ENCODE measurements at places on chromosomes 1 and 21.
A peak's percentile ranks its signal among the peaks of the same experiment; 100 is the strongest.

- no peak for DNase-seq
Measured at GRCh38 chr1:162018418-162018817, 5.3 kb downstream of the OLFML2B start.

GRCh38 chr1:29849038-29849750 lies 612.9 kb downstream of the PTPRU start:
- no peak for DNase-seq

DNA sequence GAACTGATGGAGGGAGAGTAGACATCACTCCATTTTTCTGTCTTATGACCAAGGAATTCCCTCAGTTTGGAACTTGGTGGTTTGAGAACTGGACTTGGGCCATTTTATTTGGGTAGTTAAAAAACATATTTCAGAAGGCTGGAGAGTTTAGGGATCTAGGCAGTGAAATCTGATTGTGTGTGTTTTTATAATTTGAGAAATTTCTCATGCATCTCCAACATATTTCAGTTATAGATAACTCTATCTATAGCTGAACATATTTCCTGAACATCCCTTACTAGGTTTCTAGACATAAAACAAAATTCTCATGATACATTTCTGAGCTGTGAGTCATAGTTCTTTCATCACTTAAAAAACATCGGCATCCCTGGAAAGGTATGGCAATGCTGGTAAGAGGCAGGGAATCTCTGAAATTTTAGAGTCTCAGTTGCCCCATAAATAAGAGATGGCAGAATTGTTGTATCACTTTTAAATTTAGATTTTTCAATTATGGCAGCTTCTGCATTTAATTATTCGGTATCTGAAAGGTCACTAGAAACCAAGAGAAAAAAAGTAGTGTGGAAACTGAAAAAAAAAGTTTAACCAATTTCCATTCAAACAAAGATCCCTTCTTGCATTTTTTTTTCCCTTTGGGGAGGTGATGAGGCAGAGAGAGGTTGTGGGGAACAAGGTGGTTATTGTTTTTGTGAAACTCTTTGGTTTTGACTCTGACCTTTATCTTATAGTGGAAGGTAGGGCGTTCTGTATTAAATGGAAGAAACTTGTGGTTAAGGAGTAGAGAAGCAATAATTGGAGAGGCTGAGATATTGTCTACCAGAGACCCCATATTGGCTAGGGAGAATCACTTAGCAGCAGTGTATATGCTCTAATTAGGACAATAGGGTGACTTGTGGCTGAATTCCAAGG lies 102.9 kb downstream of the FASLG start:
- DNase-seq = no peak

DNA sequence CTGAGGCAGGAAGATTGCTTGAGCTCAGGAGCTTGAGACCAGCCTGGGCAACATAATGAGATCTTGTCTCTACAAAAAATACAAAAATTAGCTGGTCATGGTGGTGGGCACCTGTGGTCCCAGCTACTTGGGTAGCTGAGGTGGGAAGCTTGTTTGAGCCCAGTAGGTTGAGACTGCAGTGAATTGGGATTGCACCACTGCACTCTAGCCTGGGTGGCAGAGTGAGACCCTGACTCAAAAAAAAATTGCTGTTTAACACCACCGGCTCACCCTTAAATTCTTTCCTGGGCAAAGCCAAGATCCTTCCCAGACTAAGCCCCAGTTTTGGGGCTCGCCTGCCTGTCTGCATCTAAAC lies 6.6 kb upstream of the NSUN4 start:
- DNase-seq = no peak

GRCh38 chr1:181119093-181119989 lies 30.8 kb downstream of the IER5 start:
- no peak for DNase-seq

DNA sequence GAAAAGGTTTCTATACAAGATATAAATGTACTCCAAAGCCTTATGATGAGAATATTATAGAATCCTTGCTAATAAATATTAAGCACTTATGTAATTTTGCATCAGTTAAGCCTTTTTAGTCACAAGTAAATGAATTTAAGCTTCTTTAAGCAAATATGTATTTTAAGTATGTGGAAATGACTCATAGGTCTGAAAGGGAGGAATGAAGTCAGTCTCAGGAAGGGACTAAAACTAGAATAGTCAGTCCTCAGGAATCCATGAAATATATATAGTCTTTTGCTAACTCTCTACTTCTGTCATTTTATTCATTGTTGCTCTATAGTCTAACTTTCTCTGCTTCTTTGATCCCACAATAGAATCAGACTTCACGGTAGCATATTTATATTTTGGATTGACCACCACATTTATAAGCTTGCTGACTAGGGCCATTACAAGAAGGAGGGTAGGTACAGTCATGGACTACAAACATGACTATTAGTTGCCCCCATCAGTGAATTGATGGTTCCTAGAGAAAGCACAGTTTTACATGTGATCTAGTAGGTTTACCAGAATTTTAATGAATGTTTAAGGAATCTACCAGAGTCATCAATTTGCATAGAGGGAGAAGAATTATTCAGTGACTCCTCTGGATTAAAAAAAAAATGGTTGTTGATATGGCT lies 20.2 kb upstream of the RABGGTB start:
- no peak for DNase-seq

GRCh38 chr1:50246869-50247268 lies 138.1 kb downstream of the ELAVL4 start:
- no peak for DNase-seq

- no peak for DNase-seq
Measured at GRCh38 chr1:27029517-27029916, 16.9 kb upstream of the TENT5B start.

GRCh38 chr1:19042675-19043578 lies 86.5 kb upstream of the IFFO2 start:
- DNase-seq = no peak

- DNase-seq = no peak
Measured at GRCh38 chr1:223825767-223826748, 19.7 kb downstream of the TP53BP2 start.

DNA sequence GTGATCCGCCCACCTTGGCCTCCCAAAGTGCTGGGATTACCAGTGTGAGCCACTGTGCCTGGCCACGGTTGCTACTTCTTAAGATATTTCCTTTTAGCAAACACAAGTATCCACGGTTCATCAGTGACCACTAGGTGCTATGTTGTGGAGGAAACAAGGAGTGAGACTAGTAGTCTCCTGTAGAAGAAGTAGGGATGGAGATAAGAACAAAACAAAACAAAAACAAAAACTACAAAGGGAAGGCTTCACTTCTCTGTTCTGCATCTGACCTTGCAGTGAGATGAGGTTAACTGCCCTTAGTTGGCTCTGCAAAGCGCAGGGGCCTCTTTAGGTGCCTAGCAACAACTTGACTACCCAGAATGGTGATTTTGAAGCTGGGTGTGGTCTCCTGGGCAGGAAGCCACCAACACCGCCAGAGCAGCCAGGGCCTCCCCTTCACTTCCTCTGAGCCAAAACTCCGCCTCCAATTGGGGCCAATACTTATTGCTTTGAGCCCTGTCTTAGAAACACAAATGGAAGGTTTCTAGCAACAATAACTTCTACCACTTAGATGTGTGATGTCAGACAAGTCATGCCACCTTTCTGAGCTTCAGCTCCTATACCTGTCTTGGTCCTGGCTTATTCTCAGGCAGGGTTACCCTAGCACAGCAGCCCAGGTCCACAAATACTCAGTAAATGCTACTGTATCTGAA lies 12.8 kb upstream of the CDC42 start:
- peak; percentile 89 for DNase-seq

DNA sequence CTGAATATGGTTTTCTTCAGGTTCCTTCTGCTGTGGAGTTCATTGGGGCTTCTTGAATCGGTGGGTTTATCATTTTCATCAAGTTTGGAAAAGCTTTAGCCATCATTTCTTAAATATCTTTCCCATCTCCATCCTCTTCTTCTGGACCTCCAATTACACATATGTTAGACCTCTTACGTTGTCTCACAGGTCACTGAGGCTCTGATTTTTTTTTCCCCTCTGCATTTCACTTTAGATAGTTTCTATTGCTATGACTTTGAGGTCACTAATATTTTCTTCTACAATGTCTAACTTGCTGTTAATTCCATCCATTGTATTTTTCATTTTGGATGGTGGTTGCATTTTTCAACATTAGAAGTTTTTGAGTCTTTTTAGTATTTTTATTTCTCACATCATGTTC lies 47.3 kb upstream of the CASZ1 start:
- DNase-seq = no peak

GRCh38 chr1:156414461-156415064 lies 45.6 kb downstream of the RHBG start:
- DNase-seq = no peak

GRCh38 chr1:175198332-175198731 lies 5.8 kb upstream of the KIAA0040 start:
- no peak for DNase-seq

DNA sequence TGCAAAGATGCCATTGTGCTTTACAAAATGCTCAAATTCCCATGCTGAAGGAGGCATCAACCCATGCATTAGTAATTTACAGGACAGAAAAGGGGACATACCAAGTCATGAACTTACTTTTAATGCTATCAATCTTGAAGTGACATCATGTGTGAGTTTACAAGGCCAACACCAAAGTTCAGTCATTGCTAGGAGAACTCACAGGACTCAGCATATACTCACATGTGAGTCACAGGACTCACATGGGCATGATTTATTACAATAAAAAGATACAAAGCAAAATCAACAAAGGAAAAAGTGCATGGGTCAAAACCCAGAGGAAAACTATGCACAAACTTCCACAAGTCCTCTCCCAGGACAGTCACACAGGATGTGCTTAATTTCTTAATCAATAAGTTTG lies 1656.0 kb downstream of the MRPL39 start:
- DNase-seq = no peak

DNA sequence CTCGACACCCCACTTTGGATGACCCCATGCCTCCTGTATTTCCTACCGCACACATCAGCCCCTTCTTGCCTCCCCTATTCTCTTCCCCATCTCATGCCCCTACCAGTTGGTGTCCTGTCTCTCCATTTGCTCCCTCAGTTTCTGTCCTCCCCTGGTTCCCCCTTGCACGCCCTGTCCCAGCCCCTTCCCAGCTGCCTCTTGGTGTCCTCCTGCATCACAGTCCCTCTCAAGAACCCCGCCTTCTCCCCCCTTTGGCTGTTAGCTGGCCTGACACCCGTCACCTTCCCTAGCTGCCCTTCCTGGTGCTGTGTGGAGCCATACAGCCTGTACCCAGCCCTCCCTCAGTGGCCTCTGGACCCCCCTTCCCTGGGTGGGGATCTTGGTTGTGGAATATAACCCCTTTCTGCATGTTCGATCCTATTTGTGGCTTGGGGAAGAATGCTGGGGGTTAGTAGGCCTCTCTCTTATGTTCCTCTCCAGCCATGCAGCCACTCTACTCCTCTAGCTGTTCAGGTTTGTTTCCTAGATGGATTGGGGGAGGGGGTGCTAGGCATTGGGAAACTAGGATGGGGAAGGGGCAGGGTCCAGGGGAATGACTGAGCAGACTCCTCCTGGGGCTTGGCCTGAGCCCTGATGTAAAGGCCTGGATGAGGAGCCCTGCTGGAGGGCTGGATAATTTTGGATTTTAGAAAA lies 41.4 kb upstream of the NFASC start:
- no peak for DNase-seq

DNA sequence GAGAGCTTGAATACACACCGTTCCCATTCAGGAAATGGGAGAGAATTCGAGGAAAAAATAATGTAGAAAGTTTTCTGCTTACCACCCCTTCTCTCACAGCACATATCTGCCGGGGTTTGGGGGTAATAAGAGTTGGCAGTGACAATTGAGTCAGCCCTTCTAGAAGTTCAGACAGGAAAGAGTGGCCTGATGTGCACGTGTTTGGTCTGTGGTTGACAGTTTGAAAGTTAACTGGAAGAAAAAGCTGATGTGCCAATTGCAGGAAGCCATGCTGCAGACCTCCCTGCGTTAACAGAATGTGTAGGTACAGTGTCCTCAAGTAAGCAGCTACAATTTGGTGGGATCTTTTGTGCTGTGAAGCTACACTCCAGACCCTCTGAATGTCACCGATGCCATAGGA lies 50.9 kb downstream of the DHX9 start:
- no peak for DNase-seq

DNA sequence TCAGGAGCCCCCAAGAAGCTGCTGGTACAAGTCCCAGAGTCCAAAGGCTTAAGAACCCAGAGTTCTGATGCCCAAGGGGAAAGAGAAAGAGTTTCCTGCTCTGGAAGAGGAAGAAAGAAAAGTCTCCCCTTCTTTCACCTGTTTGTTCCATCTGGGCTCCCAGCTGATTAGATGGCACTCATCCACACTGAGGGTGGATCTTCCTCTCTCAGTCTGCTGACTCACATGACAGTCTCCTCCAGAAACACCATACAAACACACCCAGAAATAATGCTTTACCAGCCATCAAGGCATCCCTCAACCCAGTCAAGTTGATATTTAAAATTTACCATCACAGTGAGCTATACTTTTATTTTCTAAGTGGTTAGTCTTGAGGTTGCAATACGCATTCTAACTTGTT lies 257.9 kb downstream of the PAPPA2 start:
- DNase-seq = no peak

DNA sequence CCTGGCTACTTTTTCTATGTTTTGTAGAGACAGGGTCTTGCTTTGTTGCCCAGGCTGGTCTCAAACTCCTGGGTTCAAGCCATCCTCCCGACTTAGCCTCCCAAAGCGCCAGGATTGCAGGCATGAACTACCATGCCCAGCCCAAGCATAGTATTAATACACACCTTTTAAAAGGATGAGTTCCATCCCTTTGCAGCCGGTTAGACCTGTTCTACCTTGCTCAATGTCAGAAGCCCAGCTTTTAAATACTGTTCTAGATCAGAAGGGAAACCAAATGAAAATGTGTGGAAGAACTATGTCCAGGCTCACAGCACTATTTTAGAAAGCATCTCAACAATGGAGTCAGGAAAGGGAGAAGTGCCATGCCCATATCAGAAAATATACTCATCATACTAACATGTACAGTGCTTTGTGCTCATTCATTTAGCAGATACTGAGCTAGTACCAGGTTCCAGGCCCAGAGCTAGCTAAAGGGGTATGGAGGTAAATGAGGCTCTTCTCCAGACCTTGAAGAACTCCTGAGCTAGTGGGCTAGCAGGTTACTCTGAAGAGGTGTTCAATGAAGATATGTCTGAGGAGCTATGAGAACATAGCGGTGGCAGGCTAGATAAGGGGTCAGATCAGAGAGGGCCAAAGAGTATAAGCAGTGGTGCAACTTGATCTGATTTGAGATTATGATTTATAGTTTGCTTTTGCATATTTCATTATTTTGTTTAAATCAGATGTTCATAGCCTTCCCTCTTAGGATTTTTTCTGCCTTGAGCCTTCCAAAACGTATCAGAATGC lies 78.2 kb downstream of the RNF220 start:
- no peak for DNase-seq

DNA sequence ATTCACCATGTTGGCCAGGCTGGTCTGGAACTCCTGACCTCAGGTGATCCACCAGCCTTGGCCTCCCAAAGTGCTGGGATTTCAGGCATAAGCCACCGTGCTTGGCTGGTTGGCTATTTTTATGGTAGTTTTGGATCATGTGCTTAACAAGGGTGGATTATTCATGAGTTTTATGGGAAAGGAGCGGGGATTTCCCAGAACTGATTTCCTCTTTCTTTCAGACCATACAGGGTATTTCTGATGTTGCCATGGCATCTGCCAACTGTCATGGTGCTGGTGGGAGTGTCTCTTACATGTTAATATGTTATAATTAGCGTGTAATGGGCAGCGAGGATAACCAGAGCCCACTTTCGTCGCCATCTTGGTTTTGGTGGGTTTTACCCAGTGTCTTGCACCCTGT lies 3.2 kb downstream of the TRPM2 start:
- DNase-seq = no peak

- DNase-seq = no peak
Measured at GRCh38 chr1:197127246-197127912, 19.1 kb downstream of the ASPM start.

- DNase-seq = no peak
Measured at GRCh38 chr1:193030280-193030679, 28.9 kb downstream of the UCHL5 start.
